Calu3 (cell line): ENCODE measurements at places on chromosomes 1 and 21. TPM values are rescaled to one million over a fixed set of nuclear protein-coding genes. Genes with fewer than 3 reads are reported as not detected.

Gene CNIH4
- 79.9 and 91.4 TPM in 2 replicates for total RNA-seq

Gene ADCY10
- 0.31 and 0.91 TPM in 2 replicates for total RNA-seq

- H3K27me3 ChIP-seq = no peaks in the 10 kb centered on the region
- DNase-seq = no peak
- H3K36me3 ChIP-seq = peaks cover 4% of the 10 kb centered on the region
- peak overlapping the region; percentile 66 for H3K27ac ChIP-seq
- no peak overlapping the region for H3K4me3 ChIP-seq
- H3K4me1 ChIP-seq = peaks cover 20% of the 10 kb centered on the region
These were observed 47.4 kb upstream of the USP25 start for GRCh38 chr21:15682186-15682895.

GRCh38 chr1:34360574-34360973, 183.9 kb downstream of the C1orf94 start:
- H3K4me3 ChIP-seq = no peak overlapping the region
- no peak overlapping the region for H3K27ac ChIP-seq
- H3K4me1 ChIP-seq = no peaks in the 10 kb centered on the region
- DNase-seq = no peak

DNA sequence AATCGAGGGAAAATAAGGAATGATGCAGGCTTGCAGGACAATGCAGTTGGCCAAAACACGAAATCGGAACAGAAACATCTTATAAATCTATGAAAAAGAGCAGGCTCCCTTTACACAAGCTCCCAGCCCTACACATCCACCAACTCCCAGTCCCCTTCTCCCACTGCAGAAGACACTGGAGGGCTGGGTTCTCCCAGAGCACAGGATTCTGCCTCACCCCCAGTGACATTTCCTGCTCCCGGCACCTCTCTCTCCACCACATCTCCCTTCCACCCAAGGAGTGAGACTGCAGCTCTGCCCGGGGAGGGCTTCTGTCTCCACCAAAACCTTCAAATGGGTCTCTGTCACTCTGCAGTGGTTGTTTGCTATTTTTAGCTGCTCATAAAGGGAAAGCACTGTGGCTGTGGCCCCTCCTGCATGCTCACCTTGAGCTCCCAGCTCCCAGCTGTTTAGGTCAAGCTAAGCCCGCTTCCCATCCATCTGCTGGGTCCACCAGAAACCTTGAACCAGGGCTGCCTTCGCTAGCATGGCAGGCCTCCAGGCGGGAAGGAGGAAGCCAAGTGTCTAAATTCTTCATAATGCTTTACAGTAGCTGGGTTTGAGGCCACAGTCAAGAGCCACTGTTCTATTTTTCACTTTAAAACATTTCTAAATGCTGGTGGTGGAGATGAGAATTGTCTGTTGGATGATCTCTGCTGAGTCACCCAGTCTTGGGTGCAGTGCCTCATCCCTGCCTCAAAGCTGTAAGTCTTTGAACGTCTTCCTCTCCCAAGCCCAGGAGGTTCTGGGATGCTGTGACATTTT, 3.3 kb upstream of the C2CD2 start:
- no peak for DNase-seq

- H3K4me1 ChIP-seq = no peaks in the 10 kb centered on the region
- no peak for DNase-seq
- H3K36me3 ChIP-seq = no peaks in the 10 kb centered on the region
- no peaks in the 10 kb centered on the region for H3K27me3 ChIP-seq
- no peak overlapping the region for H3K4me3 ChIP-seq
- H3K27ac ChIP-seq = no peak overlapping the region
These were observed 566.1 kb downstream of the LTN1 start for GRCh38 chr21:28426545-28426944.
